ENCODE measurements at places on chromosomes 5 and 9.
A peak's percentile ranks its signal among the peaks of the same experiment; 100 is the strongest.

- DNase-seq, result no peak
Observed at GRCh38 chr5:162719720-162720119, 652.1 kb downstream of the GABRG2 start.

DNA sequence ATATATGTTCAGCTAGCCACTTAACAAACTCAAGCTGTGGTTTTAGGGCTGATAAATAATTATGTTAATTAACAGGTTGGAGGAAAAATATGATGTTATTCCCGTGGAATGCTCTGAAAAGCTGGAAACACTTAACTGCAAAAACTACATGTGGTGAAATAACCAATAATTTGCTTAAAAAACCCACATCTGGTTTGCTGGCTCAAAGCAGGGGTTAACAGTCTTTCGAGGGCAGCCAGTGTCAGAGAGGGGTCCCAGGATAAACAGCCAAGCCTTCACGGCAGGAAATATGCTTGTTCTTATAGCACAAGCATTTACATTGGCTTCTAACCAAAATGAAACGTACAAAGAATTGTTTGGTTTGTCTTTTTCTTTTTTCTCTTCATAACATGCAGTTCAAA is 254.0 kb upstream of the GAS1 start:
- no peak for DNase-seq

- DNase-seq, result no peak
Observed at GRCh38 chr5:88664645-88665044, 218.3 kb downstream of the MEF2C start.

- DNase-seq, result no peak
Observed at GRCh38 chr5:151107738-151108520, 27.1 kb upstream of the TNIP1 start.

DNA sequence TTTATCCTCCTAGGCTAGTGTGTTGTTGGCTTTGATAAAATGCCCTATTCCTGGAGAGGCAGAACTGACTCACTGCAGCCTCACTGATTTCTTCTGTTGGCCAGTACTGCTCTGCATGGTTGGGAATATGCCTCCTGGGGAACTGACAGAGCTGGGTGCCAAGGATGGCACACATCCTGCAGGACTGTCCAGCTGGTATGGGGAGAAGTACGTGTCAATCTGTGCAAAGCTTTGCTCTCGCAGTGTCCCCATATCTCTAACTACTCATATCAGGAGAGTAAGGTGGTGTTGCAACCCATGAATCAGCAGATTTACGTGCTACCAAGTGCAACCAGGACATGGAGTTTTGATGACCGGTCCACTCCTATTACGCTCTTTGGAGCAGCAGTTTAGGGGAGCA is 74.7 kb downstream of the TEK start:
- no peak for DNase-seq

GRCh38 chr5:126044111-126044668 is 379.0 kb upstream of the GRAMD2B start:
- no peak for DNase-seq

- DNase-seq, result peak; percentile 61
Observed at GRCh38 chr5:151800532-151800931, 28.8 kb downstream of the G3BP1 start.
